ENCODE measurements at places on chromosomes 7 and 10.

DNA sequence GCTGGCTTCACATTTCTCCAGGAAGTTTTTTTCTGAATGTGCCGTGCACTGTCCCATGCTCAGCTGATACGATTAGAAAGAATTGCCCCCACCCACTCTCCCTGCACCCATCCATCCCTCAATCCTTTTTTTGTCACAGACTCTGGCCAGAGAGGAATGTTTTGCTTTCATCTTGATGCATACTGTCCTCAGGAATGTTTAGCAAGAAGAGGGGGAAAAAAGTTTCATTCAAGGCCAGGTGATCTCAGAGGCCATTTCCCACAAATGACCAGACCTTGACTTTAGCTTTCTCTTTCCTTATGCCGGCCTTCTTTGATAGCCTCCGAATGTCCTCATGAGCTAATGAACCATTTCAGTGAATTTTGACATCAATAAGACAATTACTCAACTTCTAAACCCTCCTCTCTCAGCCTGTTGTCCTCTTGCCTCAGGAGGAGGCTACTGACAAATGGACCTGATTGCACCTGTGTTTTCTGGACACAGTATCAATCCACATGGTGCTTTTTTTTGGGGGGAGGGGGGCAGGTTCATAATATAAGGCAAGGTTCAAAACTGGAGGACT is 105.0 kb upstream of the KLF6 start:
- DNase-seq = no peak

- no peak for DNase-seq
These were observed 86.1 kb downstream of the EGFR start for GRCh38 chr7:55104712-55105433.

DNA sequence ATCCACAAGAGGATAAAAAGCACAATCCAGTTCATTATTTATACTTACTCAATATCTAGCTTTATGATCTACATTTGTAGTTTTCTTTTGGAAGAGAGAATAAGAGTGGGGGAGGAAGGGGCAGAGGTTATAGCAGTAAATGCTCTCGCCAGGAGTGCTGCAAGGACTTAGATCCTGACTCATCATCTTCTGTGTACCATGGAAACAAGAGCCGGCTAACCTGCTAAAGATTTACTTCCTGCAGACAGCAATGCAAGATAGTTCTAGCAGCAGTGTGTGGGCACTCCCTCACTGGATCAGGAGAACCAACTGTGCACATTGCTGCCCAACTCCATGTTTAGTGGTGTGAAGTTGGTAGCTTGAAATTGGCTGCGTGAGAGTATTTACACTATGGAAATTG is 47.7 kb upstream of the TRIL start:
- no peak for DNase-seq

- DNase-seq = no peak
These were observed 142.1 kb upstream of the PDE1C start for GRCh38 chr7:32212321-32212720.

DNA sequence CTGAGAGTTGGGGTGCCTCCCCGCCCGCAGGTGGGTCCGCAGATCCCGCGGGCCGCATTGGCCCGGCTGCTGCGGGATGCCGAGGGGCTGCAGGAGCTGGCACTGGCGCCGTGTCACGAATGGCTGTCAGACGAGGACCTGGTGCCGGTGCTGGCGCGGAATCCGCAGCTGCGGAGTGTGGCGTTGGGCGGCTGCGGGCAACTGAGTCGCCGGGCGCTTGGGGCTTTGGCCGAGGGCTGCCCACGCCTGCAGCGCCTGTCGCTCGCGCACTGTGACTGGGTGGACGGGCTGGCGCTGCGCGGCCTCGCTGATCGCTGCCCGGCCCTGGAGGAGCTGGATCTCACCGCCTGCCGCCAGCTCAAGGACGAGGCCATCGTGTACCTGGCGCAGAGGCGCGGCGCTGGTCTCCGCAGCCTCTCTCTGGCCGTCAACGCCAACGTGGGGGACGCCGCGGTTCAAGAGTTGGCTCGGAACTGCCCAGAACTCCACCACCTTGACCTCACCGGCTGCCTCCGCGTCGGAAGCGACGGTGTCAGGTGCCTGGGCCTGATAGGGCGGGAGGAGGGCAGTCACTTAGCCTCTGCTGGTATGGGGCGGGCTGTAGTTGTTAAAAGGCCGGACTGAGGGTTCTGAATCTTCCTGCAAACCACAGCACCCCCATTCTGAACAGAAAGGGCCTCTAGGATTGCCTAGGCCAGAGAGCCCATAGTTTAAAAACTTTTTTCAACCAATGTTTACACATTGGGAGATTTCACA is 1.3 kb downstream of the FBXL15 start:
- peak; percentile 73 for DNase-seq

DNA sequence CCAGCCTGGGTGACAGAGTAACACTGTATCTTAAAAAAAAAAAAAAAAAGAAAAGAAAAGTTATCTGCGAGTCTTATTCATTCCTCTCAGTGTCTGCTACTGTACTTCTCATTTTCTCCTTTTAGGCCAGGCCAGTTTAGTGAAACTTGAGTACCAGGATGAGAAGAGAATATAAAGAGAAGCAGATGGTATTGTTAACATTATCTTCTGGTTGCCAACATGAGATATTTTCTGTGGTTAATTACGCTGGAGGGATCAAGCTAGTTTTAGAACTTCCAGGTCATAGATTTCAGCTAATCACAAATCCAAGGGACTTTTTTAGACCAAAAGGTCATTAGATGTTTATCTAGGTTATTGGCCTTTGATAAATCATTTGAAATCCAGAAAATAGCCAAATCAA is 252.6 kb upstream of the SMIM30 start:
- no peak for DNase-seq

DNA sequence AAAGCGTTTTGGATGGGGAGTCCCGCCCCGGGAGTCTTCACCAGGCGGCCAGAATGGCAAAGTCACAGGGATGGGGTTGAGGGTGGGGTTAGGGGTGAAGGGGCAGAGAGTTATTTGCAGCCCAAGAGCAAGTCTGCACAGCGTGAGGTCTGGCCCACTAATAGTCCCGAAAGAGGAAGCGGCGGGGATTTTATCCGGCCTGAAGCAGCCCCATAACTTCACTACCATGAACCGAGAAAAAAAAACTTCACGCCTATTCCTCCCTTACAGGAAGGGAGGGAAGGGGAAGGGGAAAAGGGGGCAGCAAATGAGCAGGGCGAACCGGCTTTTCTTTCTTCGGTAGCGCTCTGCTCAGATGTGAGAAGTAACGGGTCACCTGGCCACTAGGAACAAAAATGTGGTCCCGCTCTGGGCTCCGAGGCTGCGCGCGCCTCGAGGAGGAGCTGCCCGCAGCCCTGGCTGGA is 712 bp downstream of the ITPRIP start:
- no peak for DNase-seq

DNA sequence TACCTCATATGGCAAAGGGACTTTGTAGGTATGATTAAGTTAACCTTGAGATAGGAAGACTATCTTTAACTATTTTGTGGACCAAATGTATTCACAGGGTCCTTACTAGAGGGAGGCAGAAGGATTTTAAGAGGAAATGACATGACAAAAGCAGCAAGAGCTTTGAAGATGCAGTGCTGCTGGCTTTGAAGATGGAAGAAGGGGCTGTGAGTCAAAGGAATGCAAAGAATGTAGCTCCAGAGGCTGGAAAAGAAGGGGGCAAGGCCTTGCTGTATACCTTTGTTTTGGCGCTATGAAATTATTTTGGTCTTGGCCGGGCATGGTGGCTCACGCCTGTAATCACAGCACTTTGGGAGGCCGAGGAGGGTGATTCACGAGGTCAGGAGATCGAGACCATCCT is 3.2 kb upstream of the NRBF2 start:
- no peak for DNase-seq
